ENCODE measurements at places on chromosomes 12 and 14.

DNA sequence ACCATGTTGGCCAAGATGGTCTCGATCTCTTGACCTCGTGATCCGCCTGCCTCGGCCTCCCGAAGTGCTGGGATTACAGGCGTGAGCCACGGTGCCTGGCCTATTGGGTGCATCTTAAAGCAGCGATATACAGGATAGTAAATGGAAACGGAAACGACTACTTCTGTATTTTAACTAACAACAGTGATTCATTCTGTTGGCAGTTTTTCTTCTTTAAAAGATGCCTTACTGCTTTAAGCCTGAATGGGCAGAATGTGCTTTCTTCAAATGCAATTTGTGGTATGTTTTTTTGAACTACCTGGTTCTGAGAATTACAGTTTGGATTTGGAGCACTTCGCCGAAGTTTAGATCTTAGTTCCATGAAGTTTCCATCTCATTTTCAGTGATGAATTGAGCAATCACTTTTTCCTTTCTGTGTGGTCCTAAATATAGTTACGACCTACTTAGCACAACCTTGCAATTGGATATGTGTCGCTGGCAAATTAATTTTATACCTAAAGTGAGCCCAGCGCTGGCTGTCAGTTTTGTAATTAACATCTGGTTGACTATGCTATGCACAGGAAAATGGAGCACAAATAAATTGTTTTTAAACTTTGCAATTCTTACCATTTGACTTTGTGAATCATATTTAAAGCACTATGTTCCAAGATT is 53.6 kb upstream of the EIF5 start:
- DNase-seq: no peak

- no peak for DNase-seq
These were observed 33.5 kb downstream of the MED13L start for GRCh38 chr12:116244001-116244400.

DNA sequence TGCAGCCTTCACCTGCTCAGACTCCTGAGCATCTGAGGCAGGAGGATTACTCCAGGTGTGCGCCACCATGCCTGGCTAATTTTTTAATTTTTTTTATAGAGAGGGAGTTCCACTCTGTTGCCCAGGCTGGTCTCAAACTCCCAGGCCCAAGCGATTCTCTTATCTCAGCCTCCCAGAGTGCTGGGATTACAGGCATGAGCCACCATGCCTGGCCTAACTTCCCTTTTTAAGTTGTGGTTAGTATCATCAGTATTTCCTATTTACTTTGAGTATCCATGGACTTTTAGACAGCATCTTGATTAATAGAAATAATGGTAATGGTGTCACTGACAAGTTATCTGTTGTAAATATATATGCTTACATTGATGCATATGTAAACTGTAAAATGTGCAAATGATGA is 116.9 kb downstream of the FGD4 start:
- DNase-seq: no peak

GRCh38 chr12:74488134-74488533 is 49.5 kb upstream of the ATXN7L3B start:
- DNase-seq: no peak

GRCh38 chr12:64080319-64081007 is 141.6 kb downstream of the KICS2 start:
- no peak for DNase-seq

DNA sequence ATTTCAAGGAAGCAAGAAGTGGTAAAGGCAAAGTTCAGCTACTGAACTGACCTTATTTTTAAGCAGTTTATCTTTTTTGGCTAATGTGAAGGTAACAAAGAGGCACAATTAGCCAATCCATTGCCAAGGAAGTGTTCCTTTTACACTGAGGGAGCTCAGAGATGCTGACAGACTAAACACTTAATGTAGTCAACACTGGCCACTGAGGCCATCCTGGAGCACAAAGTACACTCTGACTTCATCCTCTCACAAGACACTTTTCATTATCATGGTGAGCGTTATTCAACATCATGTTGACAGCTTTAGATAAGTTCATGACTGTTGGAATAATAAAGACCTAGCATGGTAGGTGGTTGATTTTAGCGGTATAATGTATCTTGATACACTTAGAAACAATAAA is 89.9 kb downstream of the ADAMTS20 start:
- DNase-seq: no peak

DNA sequence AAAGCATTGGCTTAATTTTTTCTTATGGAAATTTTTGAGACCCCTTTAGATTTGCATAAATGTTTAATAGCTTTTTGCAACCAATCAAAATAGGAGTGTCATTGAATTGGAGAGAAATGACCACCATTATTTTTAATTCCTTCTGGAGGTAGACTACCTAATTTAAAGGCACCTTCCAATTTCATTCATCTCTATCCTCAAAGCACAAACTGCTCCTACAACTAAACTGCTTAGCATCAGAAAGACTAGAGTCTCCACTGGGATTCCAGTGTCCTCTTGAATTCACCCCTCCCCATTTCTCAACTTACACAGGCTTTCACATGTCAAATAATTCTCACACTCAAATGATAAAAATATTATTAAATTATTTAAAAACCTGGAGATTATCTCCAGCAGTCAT is 168.4 kb downstream of the RPS29 start:
- DNase-seq: no peak

GRCh38 chr14:74392616-74393570 is 33.1 kb downstream of the SYNDIG1L start:
- DNase-seq: no peak

DNA sequence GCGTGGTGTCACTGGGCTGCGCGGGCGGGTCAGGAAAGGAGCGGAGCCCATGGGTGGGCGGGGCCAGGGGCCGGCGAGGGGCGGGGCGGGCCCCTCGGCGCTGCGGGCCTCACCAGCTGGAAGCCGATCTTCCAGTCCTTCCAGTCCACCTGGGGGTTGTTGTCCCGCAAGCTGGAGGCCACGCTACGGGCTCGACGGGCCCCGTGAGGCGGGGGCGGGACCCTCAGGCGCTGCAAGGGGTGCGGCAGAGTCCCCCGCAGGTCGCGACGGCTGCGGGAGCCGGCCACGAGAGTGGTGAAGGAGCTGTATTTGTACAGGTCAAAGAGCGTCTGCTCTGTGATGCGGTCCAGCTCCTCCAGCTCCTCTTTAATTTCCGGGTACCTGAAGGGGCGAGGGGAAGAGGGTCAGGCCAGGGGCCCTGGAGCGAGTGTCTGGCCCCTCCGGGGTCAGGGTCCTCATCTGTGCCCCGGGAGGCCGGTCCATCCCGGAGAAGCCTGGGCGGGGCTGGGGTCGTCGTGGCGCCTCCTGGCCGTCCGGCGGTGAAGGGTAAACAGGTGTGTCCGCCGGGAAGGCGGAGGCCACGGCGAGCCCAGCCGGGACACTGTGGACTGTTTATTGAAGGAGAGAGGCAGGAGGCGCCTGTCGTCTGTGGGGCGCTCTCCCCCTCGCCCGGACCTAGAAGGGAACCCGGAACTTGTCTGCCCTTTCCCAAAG is 11.9 kb downstream of the SCNN1A start:
- no peak for DNase-seq

DNA sequence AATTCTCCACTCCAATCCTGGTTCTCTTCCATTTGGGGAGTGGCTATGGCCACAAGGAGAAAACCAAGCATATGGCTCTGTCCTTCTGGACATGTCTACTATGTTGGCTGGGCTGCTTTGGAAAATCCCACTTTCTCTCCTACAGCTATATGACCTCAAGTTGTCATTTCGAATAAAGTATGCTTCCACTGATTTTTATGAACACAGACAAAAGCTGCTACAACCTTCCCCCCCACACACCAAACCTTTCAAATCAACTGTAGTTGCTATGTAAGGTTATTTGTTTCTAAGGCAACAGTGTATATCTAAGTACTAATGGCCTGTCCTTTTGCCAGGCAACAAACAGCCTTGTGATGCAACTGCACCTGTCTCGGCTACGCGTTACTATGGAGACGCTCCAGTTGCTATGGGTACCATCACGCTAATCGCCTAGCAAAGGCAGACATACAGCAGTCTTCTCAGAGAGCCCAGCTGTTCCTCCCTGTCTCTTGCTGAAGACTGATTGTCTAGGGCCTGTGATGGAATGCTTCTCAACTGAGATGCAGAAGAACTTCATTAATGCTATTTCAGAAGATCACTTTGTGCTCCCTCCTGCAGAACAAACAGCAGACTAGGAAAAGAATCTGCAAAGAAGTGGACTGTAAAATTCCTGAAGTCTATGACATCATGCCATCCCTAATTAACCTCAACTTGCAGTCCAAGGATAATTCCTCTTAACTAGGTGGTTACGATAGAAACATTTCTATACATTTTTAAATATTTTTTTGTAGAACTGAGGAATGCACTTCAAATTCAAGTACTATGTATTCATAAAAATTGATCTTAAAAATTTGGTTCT is 67.6 kb downstream of the FOXN3 start:
- no peak for DNase-seq

- DNase-seq: no peak
These were observed 12.6 kb upstream of the SERPINA10 start for GRCh38 chr14:94305620-94306019.

DNA sequence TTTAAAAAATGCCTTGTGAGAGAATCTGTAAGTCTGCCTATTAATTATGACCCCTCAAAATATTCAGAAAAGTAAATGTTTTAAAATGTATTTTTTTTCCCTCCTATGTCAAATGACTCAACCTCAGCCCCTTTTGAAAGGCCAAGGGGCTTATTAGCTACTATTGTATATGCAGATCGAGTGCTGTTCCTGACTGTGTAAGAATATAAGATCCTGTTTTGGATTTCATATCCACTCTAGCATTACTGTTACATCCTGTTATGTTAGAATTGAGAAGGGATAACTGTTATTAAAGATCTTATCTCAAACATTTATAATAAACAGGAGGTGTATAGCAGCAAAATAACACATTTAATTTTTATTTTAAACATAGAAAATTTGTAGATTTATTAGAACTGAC is 46.6 kb upstream of the TPH2 start:
- DNase-seq: no peak

- no peak for DNase-seq
These were observed 2.1 kb upstream of the GPR132 start for GRCh38 chr14:105067140-105067968.

GRCh38 chr12:109277899-109278762 is 31.0 kb downstream of the FOXN4 start:
- no peak for DNase-seq

DNA sequence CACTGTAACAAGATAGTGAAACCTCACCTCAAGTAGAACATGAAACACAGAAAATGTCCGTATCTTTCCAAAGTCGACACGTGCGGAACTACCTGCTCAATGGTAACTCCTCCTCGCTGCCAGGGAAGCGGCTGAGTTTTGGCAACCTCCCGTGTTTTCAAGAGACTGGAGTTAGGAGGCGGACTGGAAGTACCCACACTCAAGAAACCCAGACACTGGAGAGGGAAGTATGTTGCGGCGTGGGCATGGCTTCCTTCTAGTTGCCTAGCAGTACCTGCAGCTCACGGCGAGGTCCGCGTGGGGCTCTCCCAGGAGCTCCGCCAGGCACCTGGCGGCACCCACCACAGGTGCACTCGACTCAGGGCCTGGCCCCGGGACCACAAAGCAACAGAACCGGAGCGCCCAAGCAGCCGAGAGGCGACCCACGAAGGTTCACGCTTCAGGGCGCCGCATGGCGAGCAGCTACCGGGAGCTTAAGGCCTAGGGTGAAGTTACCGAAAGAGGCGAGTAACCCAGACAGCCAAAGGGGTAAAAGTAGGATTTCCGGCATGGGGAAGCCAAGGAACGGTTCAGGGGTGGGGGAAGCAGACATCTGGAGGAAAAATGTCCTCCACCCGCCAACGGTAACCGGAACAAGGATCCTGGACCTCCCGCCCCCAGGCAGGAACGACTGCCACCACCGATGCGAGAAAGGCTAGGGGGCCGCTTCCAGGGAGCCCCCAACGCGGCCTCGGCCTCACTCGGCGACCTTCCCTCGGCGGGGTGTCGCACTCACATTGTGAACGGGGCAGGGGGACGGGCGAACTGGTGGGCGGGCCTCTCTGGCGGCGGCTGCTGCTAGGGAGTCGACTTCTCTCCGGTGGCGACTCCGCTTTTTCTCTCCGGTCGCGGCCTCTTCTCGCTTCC is 608 bp downstream of the PTGES3 start:
- peak; percentile 33 for DNase-seq

DNA sequence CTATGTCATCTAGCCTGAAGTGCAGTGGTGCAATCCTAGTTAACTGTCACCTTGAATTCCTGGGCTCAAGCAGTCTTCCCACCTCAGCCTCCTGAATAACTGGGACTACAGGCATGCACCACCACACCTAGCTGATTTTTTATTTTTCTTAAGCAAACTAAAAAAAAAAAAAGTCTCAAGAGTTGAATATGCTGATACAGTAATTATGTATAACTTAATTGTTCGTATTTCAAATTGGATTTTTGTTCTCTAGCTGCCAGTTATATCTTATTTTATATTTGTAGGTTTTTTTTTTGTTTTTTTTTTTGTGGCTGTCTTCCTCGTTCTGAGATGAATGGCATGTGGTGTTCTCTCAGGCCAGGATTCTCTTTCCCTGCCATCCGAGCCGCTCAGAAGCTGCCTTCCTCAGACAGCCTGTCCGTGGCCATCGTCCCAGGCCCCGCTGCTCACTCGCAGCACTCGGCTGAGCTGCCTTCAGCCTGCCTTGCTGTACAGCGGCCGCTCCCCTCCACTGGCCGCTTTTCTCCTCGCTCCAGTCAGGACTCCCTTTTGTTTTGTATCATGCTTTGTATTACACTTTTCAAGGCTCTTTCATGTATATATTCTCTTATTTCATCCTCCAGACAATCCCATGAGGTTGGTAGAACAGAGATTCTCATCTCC is 53.3 kb downstream of the WDR20 start:
- peak; percentile 53 for DNase-seq

GRCh38 chr14:85315290-85315689 is 214.7 kb upstream of the FLRT2 start:
- no peak for DNase-seq

- DNase-seq: peak; percentile 68
These were observed 1.3 kb downstream of the AHSA1 start for GRCh38 chr14:77459072-77459723.

- DNase-seq: no peak
These were observed 1.1 kb downstream of the PPP2R5C start for GRCh38 chr14:101762530-101763101.

- DNase-seq: no peak
These were observed 625.0 kb upstream of the MIS18BP1 start for GRCh38 chr14:45877981-45878380.

DNA sequence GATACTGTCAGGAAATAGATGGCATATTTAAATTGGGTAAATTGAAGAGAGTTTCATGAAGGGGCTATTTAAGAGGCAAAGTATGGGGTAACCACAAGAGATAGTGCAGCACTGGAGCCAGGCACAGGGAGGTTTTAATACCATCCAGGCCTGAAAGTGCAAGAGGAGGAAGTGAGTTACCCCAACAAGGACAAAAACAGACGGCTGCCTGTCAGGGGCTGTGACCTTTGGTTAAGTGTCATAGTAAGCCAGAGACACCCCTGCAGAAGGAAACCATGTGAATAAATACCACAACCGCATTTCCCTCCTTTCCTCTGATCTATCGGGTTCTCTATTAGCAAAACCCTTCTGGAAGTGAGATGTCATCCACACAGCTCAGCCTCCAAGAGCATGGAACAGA is 122.0 kb upstream of the DHRS4 start:
- no peak for DNase-seq

GRCh38 chr14:89302396-89302950 is 114.6 kb downstream of the FOXN3 start:
- no peak for DNase-seq

All from hypothalamus (tissue), 51 donors.